ENCODE measurements at places on chromosomes 12 and 14.

- DNase-seq, result peak; percentile 46
Observed at GRCh38 chr14:83975841-83976770, 1553.8 kb upstream of the FLRT2 start.

GRCh38 chr14:89924268-89924667 lies 30.3 kb downstream of the EFCAB11 start:
- peak; percentile 35 for DNase-seq

- DNase-seq, result peak; percentile 9
Observed at GRCh38 chr14:90968025-90968424, 92.4 kb downstream of the RPS6KA5 start.

- DNase-seq, result peak; percentile 68
Observed at GRCh38 chr12:52020539-52021336, 14.0 kb downstream of the TAMALIN start.

DNA sequence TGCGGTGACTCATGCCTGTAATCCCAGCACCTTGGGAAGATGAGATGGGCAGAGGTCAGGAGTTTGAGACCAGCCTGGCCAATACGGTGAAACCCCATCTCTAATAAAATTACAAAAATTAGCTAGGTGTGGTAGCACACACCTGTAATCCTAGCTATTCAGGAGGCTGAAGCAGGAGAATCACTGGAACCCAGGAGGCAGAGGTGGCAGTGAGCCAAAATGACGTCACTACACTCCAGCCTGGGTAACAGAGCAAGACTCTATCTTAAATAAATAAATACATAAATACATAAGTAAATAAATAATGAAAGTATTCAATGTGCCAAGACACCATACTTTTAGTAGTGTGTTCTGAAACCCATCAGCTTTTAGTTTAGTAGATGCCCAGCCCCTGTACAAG lies 308.1 kb upstream of the FLRT2 start:
- no peak for DNase-seq

- DNase-seq, result no peak
Observed at GRCh38 chr12:13436182-13436581, 239.7 kb downstream of the EMP1 start.

DNA sequence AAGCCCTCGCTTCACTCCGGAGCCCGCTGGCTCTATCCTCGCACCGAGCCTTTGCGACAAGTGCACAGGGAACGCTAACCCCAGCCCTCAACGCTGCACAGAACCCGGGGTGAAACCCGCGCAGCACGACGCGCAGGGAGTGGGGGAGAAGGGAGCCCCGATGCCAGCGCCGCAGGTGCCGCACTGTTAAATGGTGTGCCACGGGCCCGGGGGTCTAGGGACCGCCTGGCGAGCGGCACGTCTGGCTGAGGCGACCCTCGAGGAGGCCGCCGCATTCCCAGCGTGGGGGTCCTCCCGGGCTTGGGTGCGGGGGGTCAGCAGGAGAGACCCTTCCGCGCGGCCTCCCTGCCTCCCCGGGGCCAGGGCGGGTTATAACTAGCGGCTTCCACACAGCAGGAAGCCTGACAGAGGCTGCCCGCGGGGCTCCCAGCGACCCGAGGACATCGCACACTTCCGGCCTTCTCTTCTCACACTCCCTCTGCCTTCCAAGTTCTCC lies 23.8 kb upstream of the LRTM2 start:
- DNase-seq, result peak; percentile 26

DNA sequence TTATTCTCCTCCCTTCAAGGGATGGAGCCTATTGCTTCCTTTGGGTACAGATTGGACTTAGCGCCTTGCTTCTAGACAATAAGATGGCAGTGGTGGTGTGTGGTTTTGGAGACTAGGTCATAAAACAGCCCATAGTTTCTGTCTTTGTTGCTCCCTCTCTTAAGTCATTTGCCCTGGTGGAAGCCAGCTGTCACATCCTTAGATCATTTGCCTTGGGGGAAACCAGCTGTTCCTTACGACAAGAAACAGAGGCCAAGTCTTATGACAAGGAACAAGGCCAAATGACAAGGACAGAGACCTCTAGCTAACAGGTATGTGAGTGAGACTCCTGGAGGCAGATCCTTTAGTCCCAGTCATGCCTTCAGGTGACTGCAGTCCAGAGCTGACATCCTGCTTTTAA lies 9.2 kb upstream of the PALS1 start:
- no peak for DNase-seq

GRCh38 chr14:68662392-68662791 lies 130.5 kb downstream of the ZFP36L1 start:
- no peak for DNase-seq

DNA sequence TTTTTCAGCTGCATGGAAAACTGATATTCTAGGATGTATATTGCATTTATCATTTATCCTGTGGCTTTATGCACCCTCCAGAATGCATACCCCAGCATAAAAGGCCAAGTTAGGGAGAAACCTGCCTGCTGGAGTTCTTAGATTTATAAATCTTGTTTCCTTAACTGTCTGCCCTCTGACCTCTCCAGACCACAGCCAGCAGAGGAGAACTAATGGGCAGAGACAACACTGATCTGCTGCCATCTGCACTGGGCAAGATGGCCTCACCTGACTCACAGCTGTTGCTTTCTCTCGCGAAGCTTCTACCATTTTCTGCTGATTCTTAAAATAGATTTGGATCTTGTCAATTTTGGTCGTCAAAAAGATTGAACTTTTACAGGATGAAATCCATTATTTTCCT lies 65.8 kb downstream of the PPP2R5C start:
- DNase-seq, result no peak

Measured in fibroblast of skin of scalp (primary cell).